D721Med (cell line): ENCODE measurements at places on chromosomes 3 and 15.

- no peak for DNase-seq
Observed at GRCh38 chr3:152283492-152284381, 15.0 kb downstream of the MBNL1 start.

GRCh38 chr3:5301651-5302297 lies 114.3 kb downstream of the EDEM1 start:
- no peak for DNase-seq

DNA sequence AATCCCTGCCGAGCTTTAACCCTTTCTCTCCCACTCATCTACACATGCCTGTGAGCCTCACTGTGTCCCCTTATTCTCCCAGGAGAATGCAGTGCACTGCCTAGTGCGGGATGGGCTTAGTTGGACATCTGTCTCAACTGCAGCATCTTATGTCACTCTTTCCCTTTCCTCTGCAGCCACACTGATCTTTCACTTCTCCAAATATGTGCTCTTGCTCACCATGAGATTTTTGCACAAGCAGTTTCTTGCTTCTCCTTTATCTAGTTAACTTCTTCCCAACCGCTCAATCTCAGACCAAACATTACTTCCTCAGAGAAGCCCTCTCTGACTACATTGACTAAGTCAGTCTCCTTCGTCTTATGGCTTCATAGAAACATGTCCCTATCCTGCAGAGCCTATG lies 292.3 kb downstream of the KBTBD8 start:
- DNase-seq, result no peak

GRCh38 chr3:18740631-18741583 lies 315.8 kb upstream of the SATB1 start:
- no peak for DNase-seq

GRCh38 chr3:149343951-149344350 lies 10.5 kb upstream of the TM4SF18 start:
- no peak for DNase-seq

- no peak for DNase-seq
Observed at GRCh38 chr15:87660251-87661129, 596.0 kb downstream of the NTRK3 start.

- DNase-seq, result no peak
Observed at GRCh38 chr3:37320276-37320675, 145.9 kb upstream of the LRRFIP2 start.

GRCh38 chr3:71356265-71356664 lies 227.3 kb downstream of the FOXP1 start:
- no peak for DNase-seq

- no peak for DNase-seq
Observed at GRCh38 chr3:9276761-9277370, 27.4 kb upstream of the SRGAP3 start.

GRCh38 chr3:157061265-157061664 lies 98.7 kb downstream of the CCNL1 start:
- DNase-seq, result no peak

DNA sequence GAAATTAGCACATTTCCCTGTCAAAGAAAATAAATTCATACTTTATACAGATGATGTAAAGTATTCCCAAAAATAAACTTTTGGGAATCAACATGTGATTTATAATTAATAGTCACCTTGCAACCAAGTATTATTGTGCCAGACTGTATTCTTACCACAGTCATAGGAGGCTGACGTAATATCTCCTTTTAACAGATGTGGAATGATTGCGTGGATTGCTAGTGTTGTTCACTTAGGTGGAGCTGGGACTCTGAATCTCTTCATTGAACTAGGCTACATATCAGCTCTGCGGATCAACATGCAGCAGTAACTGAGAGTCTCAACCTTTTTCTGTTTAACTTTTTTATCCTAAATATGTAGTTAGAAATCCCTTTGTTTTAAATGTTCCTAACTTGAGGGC lies 37.2 kb downstream of the PXK start:
- no peak for DNase-seq

GRCh38 chr3:167835953-167836352 lies 100.4 kb downstream of the SERPINI1 start:
- DNase-seq, result no peak

DNA sequence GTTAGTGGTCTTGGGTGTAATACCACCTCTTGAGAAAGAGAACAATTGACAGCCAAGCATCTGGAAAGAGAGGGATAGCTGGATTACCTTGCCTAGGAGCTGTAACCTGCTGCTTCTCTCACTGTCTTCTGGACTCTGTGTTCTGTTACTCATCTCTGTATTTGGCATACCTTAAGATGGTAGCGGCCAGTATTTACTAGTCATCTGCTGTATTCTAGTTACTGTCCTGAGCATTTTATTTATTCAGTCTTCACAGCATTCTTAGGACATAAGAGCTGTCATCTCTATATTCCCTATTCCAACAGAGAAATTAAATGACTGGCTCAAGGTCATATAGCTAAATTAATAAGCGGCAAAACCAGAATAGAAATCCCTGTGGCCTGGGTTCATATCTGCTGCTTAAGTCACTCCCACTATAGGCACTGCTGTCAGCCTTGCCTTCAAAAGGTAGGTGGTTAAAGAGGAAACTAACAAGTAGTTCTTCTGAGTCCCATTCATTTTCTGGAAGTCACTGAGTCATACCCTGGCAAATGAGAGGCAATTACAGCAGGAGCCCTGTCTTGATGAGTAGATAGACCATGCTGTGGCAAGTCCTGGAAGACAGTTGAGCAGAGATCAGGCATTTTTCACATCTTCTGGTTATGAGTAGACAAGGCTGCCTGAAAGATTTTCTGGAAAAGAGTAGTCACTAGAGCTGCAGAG lies 68.2 kb downstream of the RAB7A start:
- no peak for DNase-seq

DNA sequence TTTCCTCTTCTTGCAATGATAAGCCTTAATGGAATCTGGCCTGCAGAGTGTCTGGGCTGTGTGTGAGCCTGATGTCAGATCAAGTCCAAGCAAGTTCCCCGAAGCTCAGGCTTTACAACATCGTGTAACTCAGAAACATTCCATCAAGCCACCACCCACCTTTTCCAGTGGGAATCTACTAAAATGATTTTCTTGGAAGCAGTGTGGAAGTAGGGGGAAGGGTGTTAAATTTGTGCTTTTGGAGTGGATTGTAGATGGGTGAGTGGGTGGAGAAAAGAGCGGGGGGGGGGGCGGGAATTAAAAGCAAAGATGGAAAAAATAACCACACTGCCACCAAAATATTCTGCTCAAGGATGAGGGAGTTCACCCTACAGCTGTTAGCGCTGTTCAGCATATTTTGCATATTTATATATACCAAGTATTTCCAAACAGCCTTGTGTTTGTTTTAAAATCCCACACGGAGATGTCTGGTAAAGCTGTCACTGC lies 53.6 kb downstream of the VGLL3 start:
- DNase-seq, result no peak

DNA sequence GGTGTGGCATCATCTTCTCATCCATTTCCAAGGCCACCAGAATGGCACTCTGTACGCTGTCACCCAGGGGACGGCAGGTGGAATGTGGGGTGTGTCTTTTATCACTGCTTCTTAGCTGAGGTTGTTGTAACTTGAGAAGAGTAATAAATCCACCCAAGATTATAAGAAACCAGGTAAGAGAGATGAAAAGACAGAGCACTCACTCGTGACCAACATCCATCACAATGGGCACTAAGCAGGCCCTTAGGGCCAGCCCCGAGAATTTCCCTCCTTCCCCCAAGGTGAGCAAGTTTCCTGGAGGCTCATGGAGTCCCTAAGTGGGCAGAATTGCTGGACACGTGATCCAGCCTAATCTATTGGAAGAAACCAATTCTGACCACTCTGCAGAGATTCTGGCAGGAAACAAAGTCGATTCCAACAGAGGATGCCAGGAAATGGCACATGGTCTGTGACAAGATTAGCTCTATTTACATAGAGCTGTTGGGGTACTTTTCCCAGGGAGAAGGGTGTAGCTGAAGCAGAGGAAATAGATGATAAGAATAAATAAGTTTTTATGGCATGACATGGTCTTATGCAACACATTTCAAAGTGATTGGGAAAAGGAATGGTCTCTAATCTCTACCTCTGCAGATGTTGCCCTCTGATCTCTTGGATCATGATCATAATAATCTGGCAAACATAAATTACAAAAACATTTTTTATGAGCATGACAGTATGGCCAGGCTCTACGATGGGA lies 22.5 kb downstream of the SLC6A20 start:
- no peak for DNase-seq

DNA sequence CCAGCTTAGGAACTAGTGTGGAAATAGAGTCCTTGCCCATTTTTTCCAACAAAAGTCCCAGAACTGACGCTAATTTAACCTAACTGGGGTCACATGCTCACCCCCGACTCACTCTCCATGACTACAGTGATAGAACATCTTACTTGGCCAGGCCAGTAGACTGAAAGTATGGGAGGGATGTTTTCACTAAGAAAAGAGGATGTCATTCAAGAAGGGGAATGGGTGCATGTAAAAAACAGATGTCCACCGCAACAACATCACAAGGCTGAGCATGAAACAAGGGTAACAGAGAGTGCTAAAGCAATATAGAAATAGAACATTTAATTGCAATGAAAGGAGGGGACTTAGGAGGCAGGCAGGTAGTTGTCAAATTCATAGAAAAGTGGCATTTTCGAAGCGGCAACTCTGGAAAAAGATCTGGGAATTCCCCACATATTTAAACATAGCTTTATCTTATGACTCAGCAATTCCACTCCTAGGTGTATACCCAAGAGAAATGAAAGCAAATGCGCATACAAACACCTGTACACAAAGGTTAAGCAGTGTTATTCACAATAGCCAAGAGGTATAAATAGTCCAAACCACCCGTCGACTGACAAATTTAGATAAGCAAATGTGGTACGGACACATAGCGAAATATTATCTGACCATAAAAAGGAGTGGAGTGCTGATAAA lies 41.1 kb upstream of the UBE2E2 start:
- no peak for DNase-seq

DNA sequence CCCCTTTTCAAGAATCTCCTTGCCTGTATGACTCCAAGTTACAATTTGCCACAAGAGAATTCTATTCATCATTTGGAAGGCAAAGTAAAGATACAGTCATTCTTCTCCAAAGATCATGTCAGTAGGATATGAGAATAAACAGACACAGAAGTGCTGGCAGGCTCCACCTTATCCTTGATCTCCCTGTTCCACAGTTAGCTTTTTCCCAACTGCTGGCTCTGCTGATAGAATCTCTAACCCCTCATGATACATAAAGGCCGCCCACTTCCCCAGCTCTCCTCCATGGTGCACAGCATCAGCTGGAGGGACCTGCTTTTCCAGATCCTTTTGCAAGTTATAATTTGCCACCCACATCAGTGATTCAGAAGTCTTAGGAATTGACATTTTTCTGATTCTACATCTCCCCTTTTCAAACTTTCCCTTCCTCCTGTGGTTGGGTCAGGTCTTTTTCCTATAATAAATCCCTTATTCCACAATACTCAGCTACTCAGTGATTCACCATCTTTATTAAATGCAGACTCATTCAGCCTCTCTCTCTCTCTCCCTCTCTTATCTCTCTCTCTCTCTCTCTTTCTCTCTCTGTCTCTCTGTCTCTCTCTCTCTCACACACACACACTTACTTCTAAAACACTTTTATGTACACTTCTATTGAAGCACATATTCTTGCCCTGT lies 465.4 kb downstream of the GBE1 start:
- DNase-seq, result no peak

DNA sequence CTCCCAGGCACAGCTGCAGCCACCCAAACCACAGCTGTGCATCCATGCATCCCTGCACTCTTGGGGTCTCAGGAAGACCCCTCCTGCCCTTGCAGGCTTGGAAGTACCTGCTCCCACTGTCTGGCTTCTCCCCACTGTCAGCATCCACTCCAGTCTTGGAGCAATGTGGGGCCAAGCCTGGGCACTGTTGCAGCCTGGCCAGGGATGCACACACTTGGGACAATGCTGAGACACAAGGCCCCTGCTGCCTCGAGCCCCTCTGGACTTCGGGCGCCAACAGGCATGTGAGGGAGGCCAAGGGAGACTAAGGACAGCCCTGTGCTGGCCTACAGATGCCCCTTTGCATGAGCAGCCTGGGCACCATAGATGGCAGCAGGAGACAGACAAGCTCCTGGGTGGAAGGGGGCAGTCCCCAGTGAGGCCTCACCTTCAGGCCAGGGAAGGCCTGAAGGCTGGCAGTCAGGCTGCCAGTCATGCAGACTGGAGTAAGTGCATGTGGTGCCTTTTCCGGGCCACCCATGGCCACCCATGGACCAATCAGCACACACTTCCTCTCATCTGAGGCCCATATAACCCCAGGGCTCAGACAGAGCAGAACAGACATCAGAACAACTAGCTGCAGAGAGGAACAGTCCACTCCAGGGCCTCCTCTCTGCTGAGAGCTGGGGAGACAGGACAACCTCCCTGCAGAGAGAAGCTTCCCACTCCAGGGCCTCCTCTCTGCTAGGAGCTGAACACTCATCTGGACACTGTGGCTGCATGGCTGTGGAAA lies 219.0 kb downstream of the VGLL3 start:
- DNase-seq, result no peak

DNA sequence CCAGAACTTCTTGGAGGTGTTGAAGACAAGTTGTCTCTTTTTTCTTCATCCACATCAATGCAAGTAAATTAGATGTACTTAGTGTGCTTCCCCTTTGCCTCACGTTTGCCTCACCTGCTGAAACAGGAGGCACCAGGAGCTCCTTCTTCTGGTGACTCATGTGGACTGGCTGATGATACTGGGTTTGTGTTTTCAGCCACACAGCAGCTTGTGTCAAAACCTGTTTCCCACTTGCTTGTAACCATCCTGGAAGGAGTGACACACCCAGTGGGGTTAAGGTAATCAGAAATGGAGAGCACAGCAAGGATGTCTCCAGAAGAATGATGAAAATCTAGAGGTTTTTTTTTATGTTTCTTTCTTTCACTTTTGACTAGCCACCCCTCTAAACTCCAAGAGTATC lies 143.3 kb upstream of the RBMS3 start:
- no peak for DNase-seq

- no peak for DNase-seq
Observed at GRCh38 chr15:63719281-63719680, 114.5 kb downstream of the HERC1 start.

- DNase-seq, result no peak
Observed at GRCh38 chr15:40239404-40239692, 485 bp downstream of the PAK6 start.

GRCh38 chr15:48388910-48389309 lies 57.7 kb downstream of the DUT start:
- DNase-seq, result no peak

GRCh38 chr15:101549647-101550046 lies 60.1 kb upstream of the PCSK6 start:
- DNase-seq, result no peak

- DNase-seq, result no peak
Observed at GRCh38 chr15:90881978-90882721, 2.2 kb upstream of the FES start.

- no peak for DNase-seq
Observed at GRCh38 chr3:13115991-13116390, 42.8 kb upstream of the IQSEC1 start.
